ENCODE measurements at places on chromosomes 13 and 19. TPM values are rescaled to one million over a fixed set of nuclear protein-coding genes. Genes with fewer than 3 reads are reported as not detected.

- no peaks in the 10 kb centered on the region for H3K27me3 ChIP-seq
- no peaks in the 10 kb centered on the region for H3K4me1 ChIP-seq
- DNase-seq: no peak
- no peak overlapping the region for H3K27ac ChIP-seq
- H3K4me3 ChIP-seq: no peak overlapping the region
Measured at GRCh38 chr19:42412227-42412626, 15.0 kb downstream of the LIPE start.

GRCh38 chr13:27393101-27393500, 31.3 kb upstream of the GTF3A start:
- no peaks in the 10 kb centered on the region for H3K36me3 ChIP-seq
- DNase-seq: no peak
- no peak overlapping the region for H3K4me3 ChIP-seq
- H3K27ac ChIP-seq: no peak overlapping the region
- no peaks in the 10 kb centered on the region for H3K27me3 ChIP-seq
- peaks cover 9% of the 10 kb centered on the region for H3K4me1 ChIP-seq

DNA sequence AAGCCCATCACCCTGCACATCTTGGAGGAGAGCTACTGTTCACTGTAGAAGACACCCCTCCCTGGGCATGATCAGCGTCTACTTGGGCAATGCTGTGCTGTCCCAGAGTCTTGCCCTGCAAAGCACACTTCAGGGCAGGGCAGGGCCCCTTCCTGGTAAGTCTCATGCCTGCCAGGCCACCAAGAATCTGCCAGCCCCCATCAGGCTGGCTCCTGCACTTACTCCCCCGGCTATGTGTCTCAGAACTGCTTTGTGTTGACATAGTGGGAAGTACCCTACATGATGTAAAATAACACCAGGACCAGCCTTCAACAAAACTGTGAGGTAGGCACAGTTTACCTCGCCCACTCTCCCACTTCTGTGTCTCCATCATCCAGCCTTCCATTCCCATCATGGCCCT, 27.8 kb upstream of the ATP12A start:
- no peak overlapping the region for H3K4me3 ChIP-seq
- no peak overlapping the region for H3K27ac ChIP-seq
- no peak for DNase-seq
- no peaks in the 10 kb centered on the region for H3K36me3 ChIP-seq

Gene EPS8L1
- 2.4 TPM for total RNA-seq

Gene IGFL2
- not detected for total RNA-seq

Gene MYH14
- total RNA-seq: 69.2 TPM

Gene SIGLEC6
- not detected for total RNA-seq

Gene ALOX5AP
- 0.53 TPM for total RNA-seq

DNA sequence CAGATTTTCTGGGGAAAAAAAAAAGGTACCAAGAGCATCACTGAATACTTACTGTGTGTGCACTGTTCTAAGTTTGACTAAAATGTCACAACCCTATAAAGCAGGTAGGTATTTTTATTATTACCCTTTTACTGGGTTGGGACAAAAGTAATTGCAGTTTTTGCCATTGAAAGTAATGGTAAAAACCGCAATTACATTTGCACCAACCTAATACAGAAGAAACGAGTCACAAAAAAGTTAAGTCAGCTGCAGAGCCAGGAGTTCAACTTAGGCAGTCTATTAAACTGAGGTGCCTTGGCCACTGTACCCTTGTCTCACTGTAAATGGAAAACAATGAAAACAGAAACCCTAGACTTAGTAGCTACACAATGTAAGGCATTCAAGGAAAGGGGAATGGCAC, 281.9 kb downstream of the SUCLA2 start:
- DNase-seq: no peak
- no peak overlapping the region for H3K27ac ChIP-seq
- no peak overlapping the region for H3K4me3 ChIP-seq
- no peaks in the 10 kb centered on the region for H3K36me3 ChIP-seq
- no peaks in the 10 kb centered on the region for H3K27me3 ChIP-seq

All from right lobe of liver (tissue), 6 donors.